SIG-M5 (cell line): ENCODE measurements at places on chromosomes 13 and 19.

- no peak for DNase-seq
These were observed 17.1 kb downstream of the LRRC4B start for GRCh38 chr19:50551034-50551714.

DNA sequence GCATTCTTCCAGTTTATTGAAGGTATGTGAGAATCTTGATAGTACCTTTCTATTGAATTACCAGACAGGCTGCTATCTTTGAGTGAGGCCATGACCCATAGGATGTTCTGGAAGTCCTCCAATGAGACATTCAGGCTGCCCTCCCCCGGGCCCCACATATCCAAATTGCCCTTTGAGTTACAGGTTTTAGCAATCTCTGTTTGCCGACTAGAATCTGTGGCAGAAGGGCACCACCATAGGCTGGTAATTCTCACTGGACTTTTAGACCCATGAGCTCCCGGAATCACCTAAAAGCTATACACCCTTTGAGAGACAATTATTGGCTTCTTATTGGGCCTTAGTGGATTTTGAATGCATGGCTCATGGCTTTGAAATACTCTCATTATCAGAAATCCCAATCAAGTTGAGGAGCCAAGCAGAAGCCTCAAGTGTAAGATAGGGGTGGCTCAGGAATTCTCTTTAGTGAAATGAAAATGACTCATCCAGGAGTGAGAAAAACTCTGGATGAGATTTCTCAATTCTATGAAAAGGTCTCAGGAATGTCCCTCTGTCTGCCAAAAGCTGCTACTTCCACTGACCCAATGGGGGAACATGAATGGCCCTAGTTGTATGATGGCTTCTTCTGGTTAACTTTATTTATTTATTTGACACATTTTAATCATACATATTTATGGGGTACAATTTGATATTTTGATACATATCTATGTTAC, 172.1 kb upstream of the CSNK1A1L start:
- DNase-seq, result no peak

GRCh38 chr19:37725181-37725580, 5.6 kb upstream of the ZNF607 start:
- no peak for DNase-seq

- DNase-seq, result no peak
These were observed 143.0 kb downstream of the CACNA1A start for GRCh38 chr19:13363245-13363644.

- no peak for DNase-seq
These were observed 37.2 kb upstream of the SOHLH2 start for GRCh38 chr13:36251526-36251925.

- DNase-seq, result no peak
These were observed 7.4 kb downstream of the DNMT1 start for GRCh38 chr19:10187315-10187714.

DNA sequence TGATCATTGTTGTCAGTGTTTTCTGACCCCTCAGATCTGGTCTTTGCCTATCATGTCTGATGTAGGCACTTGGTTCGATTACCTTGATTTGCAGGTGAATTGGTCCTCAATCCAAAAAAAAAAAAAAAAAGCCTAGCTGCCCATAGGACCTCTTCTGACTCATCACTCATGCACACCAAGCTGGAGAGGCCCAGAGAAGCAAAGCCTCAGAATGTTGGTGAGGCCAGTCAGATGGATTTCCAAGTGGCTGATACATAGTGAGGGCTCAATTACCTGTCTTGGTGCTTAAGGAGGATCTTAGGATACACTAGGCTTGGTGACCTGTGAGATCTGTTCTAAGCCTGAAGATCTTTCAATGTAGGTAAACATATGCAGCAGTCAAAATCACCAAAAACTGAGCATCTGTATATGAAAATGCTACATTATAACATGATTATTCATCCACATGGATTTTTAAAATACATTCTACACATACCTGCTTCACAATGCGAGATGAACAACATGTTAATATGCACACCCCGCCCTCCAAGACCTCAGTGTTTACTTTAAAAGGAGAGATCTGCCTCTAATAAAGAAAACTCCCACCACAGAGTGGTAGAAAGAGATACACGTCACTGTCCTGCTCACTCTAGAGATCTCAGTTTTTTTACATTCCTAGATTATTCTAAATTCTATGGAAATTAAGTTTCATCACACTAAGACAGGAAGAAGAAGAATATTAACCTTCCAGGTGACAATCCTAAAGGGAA, 79.9 kb upstream of the RAP2A start:
- no peak for DNase-seq

- DNase-seq, result no peak
These were observed 9.5 kb downstream of the HOMER3 start for GRCh38 chr19:18931316-18932162.

DNA sequence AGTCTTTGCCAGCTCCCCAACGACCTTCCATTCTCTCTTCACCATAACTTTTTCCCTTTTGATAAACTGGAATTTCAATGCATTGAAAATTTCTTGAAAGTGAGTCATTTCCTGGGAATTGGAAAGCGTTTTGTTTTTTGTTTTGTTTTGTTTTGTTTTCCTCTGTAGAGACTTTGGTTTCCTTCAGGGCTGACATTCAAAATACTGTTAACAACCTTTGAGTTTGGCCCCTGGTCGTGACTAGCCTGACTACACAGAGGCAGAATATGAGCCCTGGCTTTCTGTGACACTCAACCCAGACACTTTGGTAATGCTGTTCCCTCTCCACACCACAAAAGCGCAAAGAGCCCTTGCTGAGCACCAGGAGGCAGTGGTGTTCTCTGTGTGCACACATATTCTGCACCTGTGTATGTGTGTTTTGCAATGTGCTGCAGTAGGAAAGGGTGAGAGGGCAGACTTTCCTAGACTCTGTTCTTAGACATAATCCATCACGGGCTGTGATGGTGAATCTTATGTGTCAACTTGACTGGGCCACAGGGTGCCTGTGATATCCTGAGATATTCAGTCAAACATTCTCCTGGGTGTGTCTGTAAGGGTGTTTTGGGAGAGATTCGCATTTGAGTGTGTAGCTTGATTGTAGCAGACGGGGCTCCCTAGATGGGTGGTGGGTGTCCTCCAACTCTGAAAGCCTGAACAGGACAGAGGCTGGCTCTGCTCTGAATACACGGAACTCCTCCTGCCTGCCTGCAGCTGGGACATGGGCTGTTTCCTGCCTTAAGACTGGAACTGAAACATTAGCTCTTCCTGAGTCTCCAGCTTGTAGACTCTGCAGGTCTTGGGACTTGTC, 29.5 kb upstream of the ANKRD10 start:
- DNase-seq, result no peak

GRCh38 chr13:101231751-101232428, 184.4 kb downstream of the NALCN start:
- DNase-seq, result no peak

DNA sequence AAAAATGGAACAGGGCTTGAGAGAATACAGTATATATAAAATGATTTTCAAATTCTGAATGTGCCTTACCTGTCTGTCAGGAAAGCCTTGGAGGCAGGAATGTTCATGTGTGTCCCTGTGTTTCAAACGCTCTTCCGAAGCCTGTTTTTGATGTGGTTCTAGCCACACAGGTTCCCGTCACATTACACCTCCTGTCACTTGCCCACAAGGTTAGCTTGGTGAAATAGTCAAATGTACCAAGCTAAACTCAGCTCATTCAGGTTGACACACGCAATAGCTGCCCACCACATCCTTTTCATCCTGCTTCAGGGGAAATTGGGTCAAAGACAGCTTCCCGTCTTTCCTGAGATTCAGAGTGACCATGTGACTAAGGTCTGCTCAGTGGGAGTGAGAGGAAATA, 574.0 kb downstream of the EFNB2 start:
- DNase-seq, result no peak

- DNase-seq, result no peak
These were observed at the start of gene CDC42EP5 for GRCh38 chr19:54473071-54473891. CDC42EP5 (minus strand) TSS chr19:54473296; CDS start chr19:54465547, 7,749 bp downstream.

GRCh38 chr13:63010072-63010658, 1594.5 kb upstream of the PCDH20 start:
- no peak for DNase-seq

- no peak for DNase-seq
These were observed 21.5 kb downstream of the NFIX start for GRCh38 chr19:13016628-13017305.

GRCh38 chr19:39059302-39059701, 24.9 kb upstream of the ACP7 start:
- no peak for DNase-seq

GRCh38 chr13:42466123-42466522, 107.8 kb upstream of the TNFSF11 start:
- DNase-seq, result no peak

DNA sequence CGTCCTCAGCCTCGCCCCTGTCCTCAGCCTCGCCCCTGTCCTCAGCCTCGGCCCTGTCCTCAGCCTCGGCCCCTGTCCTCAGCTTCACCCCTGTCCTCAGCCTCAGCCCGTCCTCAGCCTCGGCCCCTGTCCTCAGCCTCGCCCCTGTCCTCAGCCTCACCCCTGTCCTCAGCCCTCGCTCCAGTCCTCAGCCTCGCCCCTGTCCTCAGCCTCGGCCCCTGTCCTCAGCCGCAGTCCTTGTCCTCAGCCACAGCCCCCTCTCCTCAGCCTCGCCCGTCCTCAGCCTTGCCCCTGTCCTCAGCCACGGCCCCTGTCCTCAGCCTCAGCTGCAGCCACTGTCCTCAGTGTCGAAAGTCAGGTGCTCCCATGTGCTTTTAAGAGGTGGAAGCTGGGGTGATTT, 10.5 kb downstream of the C13orf46 start:
- DNase-seq, result no peak

DNA sequence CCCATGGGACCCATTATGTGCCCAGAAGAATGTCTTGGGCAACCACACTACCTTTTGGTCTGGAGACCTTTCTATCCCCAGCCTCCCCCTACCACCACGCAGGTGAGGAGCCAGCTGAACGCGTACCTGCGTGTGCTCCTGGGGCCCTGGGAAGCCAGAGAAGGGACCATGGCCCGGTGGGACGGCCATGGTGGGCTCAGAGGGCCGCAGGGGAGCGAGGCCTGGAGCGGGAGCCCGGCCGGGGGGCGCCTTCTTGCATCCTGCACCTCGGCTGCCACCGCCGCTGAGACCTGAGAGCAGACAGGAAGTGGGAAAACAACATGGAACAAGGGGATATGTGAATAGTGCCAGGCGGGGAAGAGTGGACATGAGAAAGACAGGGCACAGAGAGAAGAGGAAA, 2.3 kb downstream of the DYRK1B start:
- DNase-seq, result no peak

DNA sequence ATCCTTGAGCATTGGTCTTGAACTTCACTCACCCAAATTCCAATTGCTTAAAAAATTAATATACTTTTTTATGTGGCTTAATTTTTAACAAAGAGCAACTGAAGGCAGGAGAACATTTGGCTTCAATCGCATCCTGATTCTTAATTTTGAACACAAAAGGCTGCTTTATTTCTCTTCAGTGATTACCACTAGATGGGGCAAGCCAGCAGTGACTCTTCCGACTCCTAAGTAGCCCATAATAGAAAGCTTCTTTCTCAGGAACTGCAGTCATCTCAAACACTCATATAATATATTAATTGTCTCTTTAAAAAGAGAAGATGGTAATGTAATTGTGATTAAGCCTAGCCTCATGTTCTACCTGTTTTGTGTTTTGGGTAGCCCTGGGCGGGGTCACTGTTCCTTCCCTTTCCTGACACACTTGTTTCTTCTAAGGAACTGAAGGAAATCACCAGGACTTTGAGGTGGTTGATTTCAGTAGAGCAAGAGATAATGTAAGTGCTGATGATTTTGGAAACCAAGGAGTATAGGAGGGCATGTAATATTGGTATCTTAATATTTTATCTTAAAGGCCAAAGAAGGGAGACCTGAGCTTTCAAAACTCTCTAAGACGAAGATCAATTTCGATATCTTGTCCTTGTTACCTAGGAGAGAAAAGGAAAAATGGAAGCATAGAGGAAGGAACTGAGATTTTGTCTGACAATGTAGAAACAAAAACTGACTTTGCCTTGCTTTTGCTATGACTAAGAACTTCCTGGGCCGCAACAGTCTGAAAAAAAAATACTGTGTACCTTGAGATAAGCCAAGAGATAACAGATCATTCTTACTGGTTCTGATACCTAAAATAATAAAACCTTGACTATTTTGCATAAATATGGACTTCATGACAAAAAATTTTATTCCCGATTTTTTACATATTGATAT, 73.1 kb downstream of the TNFSF13B start:
- DNase-seq, result no peak
